ENCODE measurements at places on chromosomes 4 and X.

- no peak for DNase-seq
Observed at GRCh38 chr4:144699565-144699964, 53.6 kb downstream of the HHIP start.

DNA sequence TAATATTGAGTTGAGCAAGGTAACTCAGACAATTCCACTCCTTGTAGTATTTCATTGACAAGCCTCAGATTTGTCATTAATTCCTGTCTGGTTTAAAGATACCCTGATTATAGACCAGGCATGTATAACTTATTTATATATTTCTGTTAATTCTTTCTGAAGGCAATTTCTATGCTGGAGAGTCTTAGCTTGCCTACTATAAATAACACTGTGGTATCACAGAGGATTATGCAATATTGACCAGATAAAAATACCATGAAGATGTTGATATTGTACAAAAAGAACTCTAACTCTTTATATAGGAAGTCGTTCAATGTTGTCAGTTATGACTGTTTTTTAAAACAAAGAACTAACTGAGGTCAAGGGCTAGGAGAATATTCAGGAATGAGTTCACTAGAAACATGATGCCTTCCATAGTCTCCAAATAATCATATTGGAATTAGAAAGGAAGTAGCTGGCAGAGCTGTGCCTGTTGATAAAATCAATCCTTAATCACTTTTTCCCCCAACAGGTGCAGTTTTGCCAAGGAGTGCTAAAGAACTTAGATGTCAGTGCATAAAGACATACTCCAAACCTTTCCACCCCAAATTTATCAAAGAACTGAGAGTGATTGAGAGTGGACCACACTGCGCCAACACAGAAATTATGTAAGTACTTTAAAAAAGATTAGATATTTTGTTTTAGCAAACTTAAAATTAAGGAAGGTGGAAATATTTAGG lies 821 bp downstream of the CXCL8 start:
- DNase-seq, result no peak

- no peak for DNase-seq
Observed at GRCh38 chrX:103157496-103158316, 57.2 kb upstream of the BEX4 start.

DNA sequence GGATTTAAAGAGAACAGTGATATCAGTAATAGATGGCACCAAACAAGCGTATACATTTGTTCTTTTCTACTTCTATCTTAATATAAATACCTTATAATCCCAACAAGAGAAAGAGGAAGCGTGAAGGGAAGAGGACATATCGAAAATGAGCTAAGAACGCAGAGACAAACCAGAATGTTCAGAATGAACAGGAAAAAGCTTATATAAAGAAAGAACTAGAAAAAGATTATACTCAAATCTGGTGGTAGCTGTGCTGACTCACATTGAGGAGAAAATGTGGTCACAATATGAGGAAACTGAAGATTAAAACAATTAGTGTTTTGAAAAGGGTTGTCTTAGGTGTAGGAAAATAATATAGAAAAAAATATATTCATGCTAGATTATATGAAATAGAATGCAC lies 2.0 kb upstream of the GPR34 start:
- DNase-seq, result no peak

- no peak for DNase-seq
Observed at GRCh38 chr4:56197387-56197786, 189.9 kb downstream of the AASDH start.

GRCh38 chrX:43666311-43666912 lies 10.3 kb downstream of the MAOA start:
- DNase-seq, result no peak
